AG04449 (cell line): ENCODE measurements at places on chromosomes 3 and 15.

- DNase-seq, result no peak
Measured at GRCh38 chr3:37534940-37535339, 326.7 kb upstream of the CTDSPL start.

DNA sequence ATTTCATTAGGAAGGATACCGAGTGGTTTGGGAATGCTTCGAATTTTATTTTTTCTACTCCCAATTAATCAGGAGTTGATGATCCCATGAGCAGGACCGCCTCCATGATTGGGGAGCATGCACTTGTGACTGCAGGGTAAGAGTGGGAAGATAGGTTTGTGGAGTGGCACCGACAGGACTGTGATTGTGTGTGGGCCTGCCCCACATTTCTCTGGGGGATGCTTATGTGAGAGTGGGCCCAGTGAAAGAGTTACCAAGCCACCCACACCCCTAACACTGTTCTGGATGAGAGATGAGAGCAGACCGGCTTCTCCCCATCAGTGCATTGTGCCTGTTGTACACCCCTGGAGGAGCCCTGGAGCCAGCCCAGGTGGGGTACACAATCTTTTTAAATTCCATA is 76.7 kb downstream of the LHFPL4 start:
- no peak for DNase-seq

DNA sequence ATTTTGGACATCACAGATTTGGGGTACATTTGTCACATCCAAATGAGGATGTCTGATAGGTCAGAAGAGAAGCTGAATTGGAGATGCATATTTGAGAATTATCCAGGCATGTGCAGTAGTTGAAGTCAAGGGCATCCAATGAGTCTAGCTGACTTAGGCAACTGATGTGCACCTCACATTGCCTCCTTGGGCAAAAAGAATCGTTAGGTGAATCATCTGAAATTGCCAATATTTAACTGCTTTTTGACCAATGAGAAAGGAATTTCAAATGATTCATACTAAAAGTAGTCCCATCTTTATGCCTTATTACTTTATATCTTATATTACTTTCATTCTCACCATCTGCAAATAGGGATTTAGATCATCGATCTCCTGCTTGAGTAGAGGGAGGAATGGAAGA is 117.7 kb downstream of the CD47 start:
- no peak for DNase-seq

- no peak for DNase-seq
Measured at GRCh38 chr3:46029953-46030543, 2.8 kb upstream of the XCR1 start.

DNA sequence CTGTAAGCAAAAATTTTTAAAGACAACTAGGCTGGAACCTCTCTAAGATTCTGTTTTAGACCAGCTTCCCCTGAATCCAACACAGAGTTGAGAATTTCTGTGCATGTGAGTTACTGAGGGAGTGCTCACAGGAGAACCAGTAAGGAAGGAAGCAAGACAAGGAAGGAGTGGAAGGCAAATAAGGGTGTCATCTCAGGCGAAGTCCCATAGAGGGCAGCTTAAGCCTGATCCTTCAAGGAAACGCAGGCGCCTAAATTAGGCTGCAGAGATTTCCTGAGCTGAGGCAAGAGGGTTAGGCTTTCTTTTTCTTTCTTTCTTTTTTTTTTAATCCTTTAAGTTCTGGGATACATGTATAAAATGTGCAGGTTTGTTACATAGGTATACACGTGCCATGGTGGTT is 36.2 kb upstream of the COL6A6 start:
- no peak for DNase-seq

DNA sequence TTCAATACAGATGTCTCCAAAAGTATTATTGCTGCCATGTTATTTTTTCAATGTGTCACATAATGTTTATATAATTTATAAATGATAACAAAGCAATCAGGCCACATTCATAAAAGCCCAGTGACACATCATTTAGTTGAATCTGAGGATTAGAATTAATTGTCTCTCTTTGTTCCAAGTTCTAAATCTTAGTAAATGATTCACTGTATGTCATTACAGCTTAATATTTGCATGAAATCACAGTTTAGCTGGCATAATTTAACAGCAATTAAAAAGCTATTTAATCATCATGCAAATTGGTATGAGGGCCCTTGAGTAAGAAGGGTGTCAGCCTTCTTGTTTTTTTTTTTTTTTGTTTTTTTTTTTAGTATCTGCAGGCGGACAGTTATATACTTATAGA is 427.0 kb downstream of the EPHA6 start:
- DNase-seq, result no peak

DNA sequence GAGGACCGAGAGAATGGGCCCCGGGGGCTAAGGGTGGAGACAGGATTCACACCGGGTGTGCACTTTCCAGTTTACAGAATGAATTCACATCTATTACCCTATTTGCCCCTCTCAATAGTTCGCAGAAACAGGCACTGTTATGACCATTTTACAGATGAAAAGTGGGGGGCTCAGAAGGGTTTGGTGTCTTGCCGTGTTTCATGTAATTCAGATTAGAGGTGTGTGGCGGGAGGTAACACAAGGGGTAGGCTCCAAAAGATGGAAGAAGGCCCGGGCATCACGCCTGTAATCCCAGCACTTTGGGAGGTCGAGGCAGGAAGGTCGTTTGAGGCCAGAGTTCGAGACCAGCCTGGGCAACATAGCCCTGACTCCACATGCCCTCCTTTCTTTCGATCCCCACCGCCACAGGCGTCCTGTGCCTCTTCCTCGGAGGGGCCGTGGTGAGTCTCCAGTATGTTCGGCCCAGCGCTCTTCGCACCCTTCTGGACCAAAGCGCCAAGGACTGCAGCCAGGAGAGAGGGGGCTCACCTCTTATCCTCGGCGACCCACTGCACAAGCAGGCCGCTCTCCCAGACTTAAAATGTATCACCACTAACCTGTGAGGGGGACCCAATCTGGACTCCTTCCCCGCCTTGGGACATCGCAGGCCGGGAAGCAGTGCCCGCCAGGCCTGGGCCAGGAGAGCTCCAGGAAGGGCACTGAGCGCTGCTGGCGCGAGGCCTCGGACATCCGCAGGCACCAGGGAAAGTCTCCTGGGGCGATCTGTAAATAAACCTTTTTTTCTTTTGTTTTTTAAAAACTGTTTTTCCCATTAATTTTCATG is 3.4 kb downstream of the DUOXA2 start:
- no peak for DNase-seq

GRCh38 chr3:74906181-74906580 is 291.7 kb upstream of the CNTN3 start:
- no peak for DNase-seq

- no peak for DNase-seq
Measured at GRCh38 chr3:20564966-20565365, 379.0 kb upstream of the SGO1 start.

- DNase-seq, result no peak
Measured at GRCh38 chr3:122880624-122881023, 85.8 kb downstream of the SLC49A4 start.

DNA sequence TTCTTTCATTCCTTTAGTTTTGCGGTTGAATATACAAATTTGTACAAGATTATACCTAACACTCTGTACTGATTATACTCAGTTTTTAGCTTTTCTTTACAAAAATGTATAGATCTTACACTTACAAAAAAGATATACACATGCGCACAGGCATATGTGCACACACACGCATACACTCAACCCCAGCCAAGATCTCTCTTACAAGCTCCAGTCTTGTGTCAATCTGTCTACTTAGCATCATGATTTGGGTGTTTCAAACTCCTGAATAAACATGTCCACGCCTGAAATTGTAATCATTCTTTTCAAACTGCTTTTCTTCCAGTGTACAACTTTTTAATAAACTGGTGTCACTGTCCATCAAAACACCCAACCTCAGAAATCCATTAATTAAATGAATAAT is 180.7 kb downstream of the NAALADL2 start:
- no peak for DNase-seq

- no peak for DNase-seq
Measured at GRCh38 chr3:23446301-23446700, 243.2 kb downstream of the UBE2E2 start.

GRCh38 chr3:19885468-19885867 is 48.5 kb downstream of the EFHB start:
- DNase-seq, result no peak

DNA sequence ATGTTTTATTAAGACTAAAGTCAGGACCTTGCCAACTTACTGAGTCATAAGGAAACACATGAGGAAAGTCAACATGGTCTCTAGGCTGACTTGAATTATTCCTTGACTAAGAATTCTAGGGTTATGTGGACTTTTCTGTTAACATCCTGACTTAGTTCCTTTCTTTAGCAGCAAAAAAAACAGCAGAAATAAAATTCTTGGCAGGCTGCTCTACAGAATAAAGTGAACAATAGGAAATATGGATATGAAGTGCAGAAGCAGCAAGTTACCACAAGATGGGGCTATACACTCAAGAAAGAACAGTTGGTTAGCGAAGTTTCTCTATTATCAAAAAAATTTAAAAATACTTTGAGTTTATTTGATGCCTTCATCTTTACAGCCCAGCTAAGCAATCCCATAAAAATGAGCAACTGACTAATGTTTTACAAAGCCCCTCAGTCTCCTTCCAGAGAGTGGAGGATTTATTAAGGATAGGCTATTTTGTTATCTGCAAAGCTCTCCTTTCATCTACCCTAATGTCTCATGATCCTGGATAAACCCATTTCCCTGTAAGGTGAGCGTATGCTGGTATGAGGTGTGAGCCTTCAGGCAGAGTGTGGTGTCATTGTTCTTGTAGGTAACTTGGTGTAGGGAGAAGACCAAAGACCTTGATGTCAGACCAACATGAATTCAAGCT is 23.1 kb upstream of the MCCC1 start:
- peak; percentile 47 for DNase-seq

- DNase-seq, result no peak
Measured at GRCh38 chr3:196641333-196642054, 2.0 kb downstream of the NRROS start.

GRCh38 chr15:62920682-62921502 is 121.7 kb upstream of the TPM1 start:
- DNase-seq, result no peak

- DNase-seq, result no peak
Measured at GRCh38 chr15:53549697-53550305, 209.7 kb downstream of the WDR72 start.

GRCh38 chr15:92014281-92015030 is 160.9 kb downstream of the SLCO3A1 start:
- no peak for DNase-seq

DNA sequence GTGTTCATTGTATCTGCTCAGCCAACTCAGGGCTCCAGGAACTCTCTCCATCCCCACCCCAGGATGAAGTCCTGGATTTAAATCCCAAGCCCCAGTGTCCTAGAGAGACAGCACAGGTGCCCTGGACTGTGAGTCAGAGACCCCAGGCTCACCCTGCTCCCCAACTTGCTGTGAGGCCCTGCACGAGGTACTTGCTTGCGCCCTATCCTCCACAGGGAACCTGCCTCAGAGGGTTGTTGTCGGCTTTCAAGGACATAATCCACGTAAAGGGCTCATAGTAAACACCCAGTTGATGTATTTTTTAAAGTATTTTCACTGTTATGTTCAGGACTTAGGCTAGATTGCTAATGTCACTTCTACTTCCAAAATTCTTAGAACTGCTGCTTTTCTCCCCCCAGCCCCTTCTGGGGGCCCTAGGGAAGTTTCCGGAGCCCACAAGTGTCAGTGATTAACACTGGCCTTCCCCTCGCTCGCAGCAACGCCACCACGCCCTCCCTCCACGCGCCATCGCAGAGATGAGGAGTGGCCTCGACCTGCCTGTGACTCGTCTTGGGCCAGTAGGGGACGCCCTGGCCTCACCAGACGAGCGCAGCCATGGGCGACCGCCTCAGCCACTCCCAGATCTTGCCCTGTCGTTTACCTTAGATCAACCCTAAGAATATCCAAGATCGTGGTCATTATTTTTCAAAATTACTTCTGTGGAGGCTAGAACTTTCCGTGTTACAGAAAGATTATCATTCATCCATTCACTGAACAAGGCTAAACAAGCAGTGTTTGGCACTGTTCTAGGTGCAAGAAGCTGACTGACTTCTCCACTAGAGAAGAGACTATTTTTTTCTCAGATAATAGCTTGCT is 6.0 kb upstream of the SRP14 start:
- DNase-seq, result no peak

- DNase-seq, result no peak
Measured at GRCh38 chr3:129608087-129608935, 1.8 kb upstream of the PLXND1 start.

- DNase-seq, result peak; percentile 61
Measured at GRCh38 chr3:120688121-120688520, 6.1 kb upstream of the HGD start.

DNA sequence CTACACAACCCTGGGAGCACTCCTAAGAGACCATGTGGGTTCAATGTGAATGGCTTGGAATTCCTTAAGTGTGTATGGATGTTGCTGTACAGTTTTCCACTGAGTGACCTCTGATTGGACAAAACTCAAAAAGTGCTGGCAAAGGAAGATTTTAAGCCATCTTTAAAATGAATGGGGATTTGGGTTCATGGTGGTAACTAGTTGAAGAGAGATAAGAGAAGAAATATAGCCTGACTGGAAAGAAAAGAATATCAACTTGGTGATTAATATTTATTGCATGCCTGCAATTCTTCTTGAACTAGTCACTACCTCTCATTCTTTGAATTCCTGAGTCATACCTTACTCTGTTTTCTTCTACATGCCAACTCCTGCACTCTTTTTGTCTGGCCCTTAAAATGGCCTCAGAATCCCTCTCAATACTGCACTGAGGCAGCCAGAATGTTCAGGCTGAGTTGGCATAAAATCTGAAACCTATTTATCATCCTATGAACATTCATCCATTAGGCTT is 124.7 kb downstream of the RPL22L1 start:
- DNase-seq, result no peak

GRCh38 chr3:89227218-89227617 is 119.8 kb downstream of the EPHA3 start:
- DNase-seq, result no peak

GRCh38 chr3:174859756-174860155 is 622 bp downstream of the NAALADL2 start:
- no peak for DNase-seq
